ENCODE measurements at places on chromosomes 7 and 10.

DNA sequence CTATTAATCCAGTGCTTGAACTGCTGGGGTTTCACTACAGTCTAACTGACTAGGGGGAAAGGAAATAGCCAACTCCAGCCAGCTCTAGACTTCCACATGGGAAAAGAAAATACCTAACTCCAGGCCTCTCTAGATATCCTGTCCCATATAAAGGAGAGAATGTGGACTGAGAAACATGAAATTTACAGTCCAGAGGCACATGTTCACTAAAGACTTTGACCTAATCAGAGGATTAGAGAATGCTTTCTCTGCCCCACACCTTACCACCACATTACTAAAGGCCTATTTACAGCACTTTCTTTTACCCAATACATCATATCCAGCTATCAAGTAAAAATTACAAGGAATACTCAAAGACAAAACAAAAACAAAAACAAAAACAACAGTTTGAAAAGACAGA is 164.2 kb downstream of the PCLO start:
- no peak for DNase-seq

DNA sequence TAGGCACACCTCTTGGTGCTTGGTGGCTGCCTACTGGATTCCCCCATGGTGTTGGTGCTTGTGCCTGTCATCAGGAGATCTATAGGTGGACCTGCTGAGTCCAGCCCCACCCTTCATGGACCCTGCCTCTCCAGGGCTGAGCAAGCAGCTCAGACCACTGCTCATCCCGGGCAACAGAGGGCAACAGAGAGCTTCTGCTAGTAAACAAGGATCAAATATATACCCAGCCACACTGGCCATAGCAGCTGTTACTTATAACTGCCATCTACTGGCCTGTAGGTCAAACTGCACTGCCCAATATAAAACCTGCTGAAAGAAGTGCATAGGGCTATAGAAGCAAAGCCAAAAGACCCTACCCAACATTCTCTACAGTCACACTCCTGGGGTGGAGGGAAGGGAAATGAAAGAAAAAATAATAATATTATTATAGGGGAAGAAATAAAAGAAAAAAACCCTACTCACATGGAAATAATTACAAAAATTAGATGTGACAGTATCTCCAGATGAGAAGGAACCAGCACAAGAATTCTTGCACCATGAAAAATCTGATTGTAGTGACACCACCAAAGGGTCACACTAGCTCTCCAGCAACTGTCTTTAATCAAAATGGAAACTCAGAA is 54.9 kb upstream of the ZNF800 start:
- peak; percentile 48 for DNase-seq

- no peak for DNase-seq
Measured at GRCh38 chr10:97676770-97677581, 10.1 kb downstream of the AVPI1 start.

DNA sequence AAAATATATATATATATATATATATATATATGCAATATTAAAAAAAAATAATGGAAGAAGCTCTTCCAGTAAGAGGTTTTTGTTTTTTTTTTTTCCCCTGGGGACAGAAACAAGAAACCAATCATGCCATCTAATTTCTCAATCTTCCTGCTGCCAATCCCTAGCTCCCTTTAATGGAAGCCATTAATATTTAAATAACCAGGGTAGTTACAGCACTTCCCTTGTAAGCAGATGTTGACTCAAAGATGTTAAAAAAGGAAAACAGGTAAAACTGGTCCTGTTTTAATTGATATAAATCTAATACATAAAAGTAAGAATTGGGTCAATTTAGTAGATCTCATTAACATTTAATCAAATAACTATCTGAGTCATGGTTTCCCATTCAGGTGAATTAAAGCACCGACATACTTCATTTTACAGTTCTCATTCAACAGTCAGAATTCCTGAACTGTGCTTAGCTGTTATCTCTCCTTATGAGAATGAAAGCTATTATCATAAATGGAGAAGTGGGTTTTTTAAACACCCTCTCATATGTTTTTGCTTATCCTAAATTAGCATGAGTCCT is 22.6 kb downstream of the CPVL start:
- DNase-seq: no peak

DNA sequence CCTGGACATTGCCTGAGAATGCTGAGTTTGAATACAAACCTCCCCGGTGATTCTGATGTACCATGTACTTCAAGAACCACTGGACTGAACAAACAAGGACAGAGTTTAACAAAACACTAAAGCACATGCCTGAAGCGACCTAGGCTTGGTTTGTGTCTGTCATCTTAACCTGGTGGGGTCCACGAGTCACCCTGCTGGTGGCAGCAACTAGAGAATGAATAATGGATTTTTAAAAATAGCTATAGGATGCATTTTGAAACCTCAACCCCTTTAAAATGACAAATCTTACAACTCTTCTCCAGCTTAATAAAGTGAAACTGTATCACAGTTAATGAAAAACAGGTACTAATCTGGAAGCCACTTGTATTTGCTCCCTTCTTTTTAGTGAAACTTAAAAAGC is 25.2 kb downstream of the CDHR3 start:
- no peak for DNase-seq

GRCh38 chr7:143303733-143304132 is 12.2 kb upstream of the CLCN1 start:
- no peak for DNase-seq

GRCh38 chr7:100380196-100380595 is 6.9 kb downstream of the PILRA start:
- no peak for DNase-seq

DNA sequence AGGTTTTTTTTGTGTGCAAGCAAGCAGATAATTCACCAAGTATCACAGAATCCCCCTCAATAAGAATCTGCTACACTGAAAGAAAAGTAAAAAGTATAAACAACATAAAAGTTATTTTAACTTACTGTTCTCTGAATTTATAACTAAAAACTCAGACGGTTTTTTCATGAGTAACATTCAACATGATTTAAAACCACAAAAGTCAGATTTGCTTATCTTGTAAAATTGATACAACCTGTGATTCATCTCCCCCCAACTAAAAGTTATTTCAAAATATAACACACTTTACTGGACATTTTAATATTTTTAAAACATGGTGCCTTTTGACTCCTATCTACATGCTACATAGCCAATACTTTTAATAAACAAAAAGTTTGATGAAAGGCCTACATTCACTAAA is 32.8 kb downstream of the TSPAN12 start:
- no peak for DNase-seq

Data from epithelial cell of proximal tubule (primary cell).